Right forelimb (tissue), 1 donor: ENCODE measurements at places on chromosomes 1 and 21.
A peak's percentile ranks its signal among the peaks of the same experiment; 100 is the strongest.

DNA sequence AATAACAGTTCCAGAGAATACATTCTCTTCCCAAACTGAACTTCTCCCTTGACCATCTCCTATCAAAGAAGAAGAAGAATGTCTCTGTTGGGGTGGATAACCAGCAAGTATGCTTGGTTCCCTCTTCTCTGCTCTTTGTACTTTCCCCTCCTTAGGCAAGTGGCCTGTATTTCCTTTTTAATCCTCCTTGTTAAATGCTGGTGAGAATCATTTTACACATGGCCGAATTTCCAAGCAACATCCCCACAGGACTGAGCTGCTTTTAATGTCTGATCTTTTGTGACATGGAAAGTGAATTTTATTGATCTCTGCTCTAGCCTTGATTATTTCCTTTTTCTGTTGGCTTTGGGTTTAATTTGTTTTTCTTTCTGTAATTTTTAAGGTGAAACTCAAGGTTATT, 336.7 kb downstream of the DUSP10 start:
- DNase-seq: no peak

DNA sequence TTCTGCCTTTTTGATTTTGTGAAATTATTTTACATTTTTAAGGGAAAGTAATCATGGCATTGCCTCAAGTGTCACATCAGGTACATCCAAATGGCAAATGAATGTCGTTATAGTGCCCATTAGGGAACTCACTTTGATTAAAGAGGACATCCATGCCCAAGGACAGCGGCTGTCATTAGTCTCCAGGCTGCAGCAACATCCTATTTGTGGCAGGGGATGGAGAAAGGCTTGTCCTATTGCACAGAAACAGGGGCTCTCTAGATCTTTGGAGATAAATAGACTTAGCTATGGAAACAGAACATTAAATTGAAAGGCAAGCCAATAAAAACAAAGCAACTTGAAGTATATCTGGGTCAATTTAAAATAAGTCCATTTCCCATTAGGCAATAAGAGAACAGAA, 439.3 kb downstream of the NEGR1 start:
- no peak for DNase-seq

DNA sequence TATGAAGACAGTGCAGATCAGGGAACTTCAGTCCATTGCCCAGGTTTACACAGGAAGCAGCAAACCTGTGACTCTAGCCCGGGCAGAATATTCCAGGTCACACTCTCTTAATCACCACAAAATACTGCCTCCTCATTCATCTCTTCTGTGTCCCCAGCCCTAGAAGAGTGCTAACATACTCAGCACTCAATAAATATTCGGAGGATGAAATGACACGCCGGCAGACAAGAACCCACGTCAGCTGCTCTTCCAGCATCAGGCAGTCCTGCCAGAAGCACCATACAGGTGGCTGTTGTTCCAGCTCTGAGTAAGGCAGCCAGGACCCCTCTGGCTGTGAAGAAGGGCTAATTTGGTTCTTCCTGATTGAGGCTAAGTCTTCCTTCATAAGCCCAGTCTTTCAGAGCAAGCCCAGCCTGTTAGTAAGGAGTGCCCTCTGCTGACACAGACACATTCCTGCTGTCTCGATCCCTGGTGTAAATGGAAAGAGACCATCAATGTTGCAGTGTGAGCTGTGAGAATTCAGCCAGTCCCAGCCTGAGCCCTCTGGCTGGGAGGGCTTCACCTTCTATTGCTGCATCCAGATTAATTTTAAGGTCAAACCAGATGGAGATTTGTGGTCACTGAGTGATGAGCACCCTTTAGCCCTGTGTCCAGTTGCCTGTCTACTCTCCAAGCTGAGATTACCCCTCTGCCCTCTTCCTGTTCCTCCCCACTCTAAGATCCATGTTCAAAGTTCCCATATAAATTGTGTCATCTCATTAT, 45.0 kb upstream of the KIRREL1 start:
- DNase-seq: peak; percentile 57

DNA sequence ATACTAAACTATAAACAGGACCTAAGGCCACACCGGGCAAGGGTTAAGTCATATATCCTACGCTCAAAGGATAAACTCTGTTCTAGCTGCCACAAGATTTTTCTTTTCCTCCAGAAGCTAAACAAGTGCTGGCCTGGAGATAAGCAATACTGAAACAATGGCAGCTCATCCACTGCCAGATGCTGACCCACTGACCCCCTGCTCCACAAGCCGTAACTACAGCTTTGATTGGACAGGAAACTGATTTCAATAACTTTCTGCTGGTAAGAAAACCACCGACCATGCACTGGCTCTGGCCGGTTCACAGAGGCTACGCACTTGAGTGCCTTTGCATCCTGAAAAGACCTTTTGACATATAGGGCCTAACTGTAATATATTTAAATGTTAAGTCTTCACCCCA, 51.3 kb upstream of the PLA2G2C start:
- no peak for DNase-seq

GRCh38 chr1:227730630-227731151, 4.4 kb downstream of the JMJD4 start:
- DNase-seq: no peak

DNA sequence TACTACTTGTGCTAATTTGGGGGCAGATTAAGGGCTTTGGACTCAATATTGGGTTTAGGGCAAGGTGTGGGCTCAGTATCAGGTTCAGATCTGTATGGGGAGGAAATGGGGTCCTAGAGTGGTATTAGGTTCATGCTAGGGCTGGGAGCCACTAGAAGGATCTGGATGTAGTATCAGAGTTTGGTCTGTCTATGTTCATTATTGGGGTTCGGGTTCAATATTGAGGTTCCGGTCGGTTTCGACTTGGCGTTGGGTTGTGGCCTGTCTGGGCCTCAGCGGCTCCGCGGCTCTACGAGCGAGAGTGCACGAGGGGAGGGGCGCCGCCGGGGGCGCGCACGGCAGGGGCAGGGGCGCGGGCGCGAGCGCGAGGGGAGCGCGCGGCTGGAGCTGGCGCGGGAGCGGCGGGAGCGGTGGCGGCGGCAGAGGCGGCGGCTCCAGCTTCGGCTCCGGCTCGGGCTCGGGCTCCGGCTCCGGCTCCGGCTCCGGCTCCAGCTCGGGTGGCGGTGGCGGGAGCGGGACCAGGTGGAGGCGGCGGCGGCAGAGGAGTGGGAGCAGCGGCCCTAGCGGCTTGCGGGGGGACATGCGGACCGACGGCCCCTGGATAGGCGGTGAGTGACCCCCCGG, at the start of gene PTPRF:
TSS of gene PTPRF (plus strand) at position 401 of the 624 bp plus-strand sequence. CDS start 14,193 bp downstream, outside the sequence.
- peak; percentile 82 for DNase-seq

- DNase-seq: no peak
Observed at GRCh38 chr1:10170239-10170574, 40.2 kb upstream of the KIF1B start.

DNA sequence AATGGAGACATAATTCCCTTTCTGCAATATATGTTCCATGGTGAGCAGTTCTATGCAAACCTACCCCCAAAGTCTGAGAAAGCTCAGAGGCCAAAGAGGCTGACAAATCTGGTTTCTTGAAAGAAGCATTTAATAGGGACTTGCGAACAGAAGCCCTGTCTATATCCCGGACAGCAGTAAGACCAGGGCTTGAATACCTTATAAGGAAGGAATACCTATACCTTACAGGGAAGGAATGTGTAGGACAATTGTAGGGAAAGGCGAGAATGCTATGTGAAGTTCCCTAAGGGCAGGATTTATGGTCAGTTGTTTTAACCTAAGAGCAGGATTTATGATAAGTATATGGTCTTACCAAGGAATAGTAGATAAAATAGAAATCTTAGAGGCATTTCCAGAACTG, 5.0 kb upstream of the SLC41A1 start:
- no peak for DNase-seq

DNA sequence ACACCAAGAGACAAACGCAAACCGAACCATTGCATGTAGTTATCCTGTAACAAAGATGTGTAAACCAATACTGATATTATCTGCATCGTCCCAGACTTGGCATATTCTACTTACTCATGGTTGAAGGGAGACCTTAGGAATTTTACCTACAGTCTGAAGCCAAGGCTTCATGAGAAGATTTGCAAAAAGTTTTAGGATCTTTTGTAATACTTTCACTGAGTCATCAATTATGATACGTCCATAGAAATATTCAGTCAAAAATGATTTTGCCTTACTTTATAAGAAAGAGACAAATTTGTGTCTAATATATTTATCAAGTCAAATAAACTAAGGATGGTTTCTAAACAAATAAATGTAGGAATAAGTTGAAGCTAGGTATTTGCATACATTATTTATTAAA, 1176.1 kb upstream of the ADGRL2 start:
- no peak for DNase-seq

- no peak for DNase-seq
Observed at GRCh38 chr1:81410941-81411340, 389.8 kb upstream of the ADGRL2 start.

- DNase-seq: no peak
Observed at GRCh38 chr1:108832929-108833328, 24.0 kb downstream of the AKNAD1 start.

GRCh38 chr1:109897259-109897955, 13.2 kb upstream of the CSF1 start:
- no peak for DNase-seq

DNA sequence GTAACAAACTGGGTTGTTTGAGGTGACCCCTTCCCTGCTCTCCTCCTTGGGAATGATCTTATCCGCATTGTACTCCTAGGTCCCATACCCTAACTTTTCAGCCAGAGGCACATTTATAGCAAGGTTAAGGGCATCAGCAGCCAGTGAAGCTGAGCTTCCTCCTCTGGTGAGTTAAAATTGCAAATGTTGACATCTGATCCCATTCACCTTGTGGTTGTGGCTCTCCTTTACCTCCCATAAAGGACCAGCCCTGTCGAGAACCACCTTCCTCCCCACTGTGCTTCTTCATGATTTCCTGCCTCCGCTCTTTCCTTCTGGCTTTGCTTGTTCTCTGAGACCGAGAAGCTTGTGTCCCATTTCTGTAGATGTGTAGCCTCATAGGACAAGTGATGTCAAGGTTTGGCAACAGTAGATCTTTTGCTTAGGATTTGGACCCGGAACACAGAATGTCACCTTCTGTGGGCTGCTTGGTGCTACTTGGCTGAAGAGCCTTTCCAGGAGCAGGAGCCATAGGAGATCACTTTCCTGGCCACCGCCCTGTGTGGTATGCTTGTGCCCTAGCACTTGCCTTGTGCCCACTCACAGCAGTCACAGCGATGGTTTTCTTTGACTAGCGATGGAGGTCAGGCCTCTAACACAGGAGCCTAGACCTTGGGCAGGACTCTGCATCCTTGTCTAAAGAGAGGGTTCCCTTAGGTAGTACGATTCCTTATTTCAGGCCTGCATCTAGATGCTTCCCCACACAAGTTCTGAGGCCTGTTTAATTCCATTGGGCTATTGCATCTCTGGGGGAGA, 18.8 kb downstream of the SZRD1 start:
- DNase-seq: no peak

- DNase-seq: no peak
Observed at GRCh38 chr1:200780545-200781369, 42.1 kb downstream of the CAMSAP2 start.

- DNase-seq: no peak
Observed at GRCh38 chr1:183622884-183623785, 12.4 kb downstream of the ARPC5 start.

DNA sequence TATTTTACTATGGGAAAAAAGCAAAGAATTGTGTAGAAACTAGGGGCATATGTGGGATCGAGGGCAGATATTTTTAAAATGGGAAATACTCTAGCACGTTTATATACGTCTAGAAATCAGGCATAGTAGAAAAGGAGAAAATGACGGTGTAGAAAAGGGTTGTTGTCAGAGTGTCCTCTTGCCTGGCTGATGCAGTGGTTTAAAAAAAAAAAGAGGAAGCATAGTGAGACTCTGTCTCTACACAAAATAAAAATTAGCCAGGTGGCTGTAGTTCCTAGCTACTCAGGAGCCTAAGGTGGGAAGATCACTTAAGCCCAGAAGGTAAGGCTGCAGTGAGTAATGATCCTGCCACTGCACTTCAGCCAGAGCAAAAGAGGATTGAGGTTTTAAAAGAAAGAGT, 64.7 kb upstream of the LRRC7 start:
- no peak for DNase-seq

DNA sequence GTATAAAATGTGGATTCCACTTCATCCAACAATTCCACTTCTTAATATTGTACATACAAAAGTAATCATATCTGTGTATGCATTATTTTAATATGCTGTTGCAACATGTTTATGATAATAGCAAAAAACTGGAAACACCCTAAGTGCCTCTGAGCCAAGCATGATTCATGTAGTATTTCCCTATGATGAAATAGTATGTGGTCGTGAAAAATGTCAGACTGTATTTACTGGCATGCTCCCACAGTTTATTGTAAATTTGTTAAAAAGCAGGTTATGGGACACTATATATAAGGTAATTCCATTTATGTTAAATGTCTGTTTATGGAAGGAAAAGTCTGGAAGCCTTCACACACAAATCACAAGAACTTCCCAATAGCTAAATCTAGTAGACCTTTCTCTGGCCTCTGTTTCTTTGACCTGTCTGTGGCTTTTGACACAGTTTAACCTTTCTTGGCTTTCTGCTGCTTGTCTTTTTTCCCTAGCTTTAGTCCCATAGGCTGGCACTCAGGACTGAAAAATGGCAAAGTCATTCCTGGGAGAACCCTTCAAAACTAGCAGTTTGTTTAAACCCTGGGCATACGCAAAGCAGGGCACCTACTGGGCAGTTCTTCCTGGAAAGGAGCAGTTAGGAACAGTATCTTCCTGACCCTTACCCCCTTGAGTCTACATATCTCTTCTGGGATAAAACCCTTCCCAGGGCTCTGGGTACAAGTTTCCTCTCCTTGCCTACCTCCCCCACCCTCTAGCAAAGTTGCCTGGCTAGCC, 65.4 kb upstream of the ARTN start:
- no peak for DNase-seq

- DNase-seq: no peak
Observed at GRCh38 chr1:178134061-178134460, 40.2 kb downstream of the RASAL2 start.

GRCh38 chr1:8669606-8670335, 147.7 kb downstream of the RERE start:
- no peak for DNase-seq

DNA sequence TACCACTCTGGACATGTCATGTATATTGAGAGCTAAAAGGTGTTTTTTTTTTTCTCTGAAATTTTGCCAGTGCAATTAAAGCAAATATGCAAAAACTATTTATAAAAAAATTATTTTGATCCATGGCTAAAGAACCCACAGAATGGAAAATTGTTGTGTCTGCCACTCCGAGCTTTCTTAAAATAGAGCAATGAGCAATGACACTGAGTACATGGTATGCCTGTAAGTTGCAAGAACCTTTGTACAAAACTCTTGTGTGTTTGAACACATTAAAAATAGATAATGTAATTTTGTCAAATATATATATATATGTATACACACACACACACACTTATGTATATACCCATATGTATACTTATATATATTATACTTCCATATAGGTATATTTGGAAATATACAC, 1530.9 kb upstream of the B3GALT2 start:
- no peak for DNase-seq

GRCh38 chr1:118390955-118391354, 205.9 kb upstream of the SPAG17 start:
- no peak for DNase-seq

DNA sequence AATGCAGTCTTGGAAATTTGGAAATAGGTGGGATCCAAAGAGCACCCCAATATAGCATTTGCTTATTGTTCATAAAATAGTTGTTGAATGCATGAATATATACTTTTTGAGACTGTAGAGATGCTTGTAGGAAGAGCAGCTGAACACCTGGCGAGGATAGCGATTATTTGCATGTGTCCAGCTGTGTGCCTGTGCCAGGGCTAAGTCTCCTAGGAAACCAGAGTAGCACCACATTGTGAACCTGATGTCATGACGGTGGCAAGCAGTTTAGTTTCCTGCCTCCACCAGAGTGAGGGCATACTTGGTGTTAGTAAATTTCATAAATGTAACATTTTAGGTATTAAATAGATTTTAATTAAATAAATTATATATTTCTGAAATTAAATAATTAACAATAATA, 37.3 kb upstream of the IRF2BP2 start:
- no peak for DNase-seq
